ENCODE measurements at places on chromosomes 2 and 18. TPM values are rescaled to one million over a fixed set of nuclear protein-coding genes. Genes with fewer than 3 reads are reported as not detected.

IFIH1 gene
- not detected for total RNA-seq

DNA sequence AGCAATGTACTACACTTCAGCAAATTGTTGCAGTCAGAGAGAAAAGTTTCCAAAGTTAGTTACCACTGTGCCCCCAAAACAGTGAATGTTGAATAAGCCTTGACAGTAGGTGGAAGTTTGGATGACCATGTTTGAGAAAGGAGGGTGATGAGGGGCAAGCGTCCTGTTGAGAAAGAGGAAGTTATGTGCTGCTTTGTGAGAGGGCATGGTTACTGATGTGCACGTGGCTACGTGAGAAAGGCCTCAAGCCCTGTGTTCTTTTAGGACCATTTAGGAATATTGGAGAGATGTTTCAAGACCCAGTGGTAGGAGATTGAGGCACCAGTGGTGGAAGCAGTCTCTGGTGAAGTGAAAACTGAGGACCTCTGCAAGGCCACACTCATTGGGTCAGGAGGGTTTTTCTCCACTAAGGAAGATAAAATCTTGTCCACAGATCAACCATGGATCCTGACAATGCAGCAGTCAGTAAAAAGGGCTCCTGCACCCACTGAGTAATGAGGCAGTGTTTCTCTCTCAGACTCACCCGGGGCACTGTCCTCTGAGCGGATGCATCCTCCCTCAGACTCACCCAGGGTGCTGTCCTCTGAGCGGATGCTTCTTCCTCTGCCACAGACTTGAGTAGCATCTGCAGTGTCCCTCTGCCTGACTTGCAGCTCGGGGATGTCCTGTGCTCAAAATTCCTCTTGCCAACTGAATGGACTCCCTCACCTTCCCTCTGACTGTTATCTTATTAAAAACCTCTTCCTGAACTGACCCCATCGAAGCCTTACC is 34.7 kb upstream of the ACTR3 start:
- no peak for DNase-seq
- no peaks in the 10 kb centered on the region for H3K4me1 ChIP-seq
- no peaks in the 10 kb centered on the region for H3K27me3 ChIP-seq
- no peaks in the 10 kb centered on the region for H3K36me3 ChIP-seq
- no peak overlapping the region for H3K4me3 ChIP-seq

GRCh38 chr2:37629529-37629928 is 41.9 kb downstream of the CDC42EP3 start:
- peaks cover 74% of the 10 kb centered on the region for H3K4me1 ChIP-seq
- DNase-seq, result no peak
- H3K36me3 ChIP-seq, result no peaks in the 10 kb centered on the region
- H3K27ac ChIP-seq, result peak overlapping the region; percentile 3
- H3K27me3 ChIP-seq, result no peaks in the 10 kb centered on the region
- no peak overlapping the region for H3K4me3 ChIP-seq

GRCh38 chr2:225033440-225034318 is 8.6 kb downstream of the DOCK10 start:
- DNase-seq, result no peak
- H3K4me1 ChIP-seq, result no peaks in the 10 kb centered on the region
- H3K27me3 ChIP-seq, result no peaks in the 10 kb centered on the region

DNA sequence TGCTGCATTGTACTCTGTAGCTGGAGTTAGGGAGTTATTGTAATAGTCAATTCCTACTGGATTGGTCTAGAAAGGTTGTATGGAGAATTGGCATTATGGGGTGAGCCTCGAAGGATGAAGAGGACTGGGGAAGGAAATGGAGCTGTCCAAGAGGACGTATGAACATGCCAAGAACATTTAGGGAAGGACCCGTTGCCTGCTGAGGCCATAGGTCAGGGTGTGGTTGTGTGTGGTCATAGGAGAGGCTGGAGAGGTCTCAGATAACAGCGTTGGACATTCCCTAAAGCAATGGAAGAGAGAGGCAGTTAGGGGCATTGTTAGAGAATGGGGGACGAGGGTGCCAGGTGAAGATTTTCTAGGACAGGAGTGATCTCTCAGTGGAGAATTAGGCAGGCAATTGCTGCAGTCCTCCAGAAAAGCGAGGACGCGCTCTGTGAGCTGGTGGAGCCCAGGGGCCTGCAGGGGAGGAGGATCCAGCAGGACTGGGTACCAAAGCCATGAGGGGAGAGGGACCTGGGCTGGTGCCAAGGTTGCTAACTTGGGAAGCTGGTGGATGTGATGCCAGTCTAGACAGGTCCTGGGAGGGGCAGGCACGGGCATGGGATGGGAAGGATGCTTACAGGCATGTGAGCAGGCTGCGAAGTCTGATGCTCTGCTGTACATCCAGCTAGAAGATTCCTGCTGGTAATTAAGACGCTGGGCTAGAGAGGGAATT is 9.4 kb upstream of the PSD4 start:
- H3K4me1 ChIP-seq, result no peaks in the 10 kb centered on the region
- no peak for DNase-seq
- 0 out of 2 replicates have a peak, but pooled peaks cover 5% of the 10 kb centered on the region for H3K27me3 ChIP-seq

GRCh38 chr18:36830158-36830495 is 1.2 kb downstream of the KIAA1328 start:
- no peak overlapping the region for H3K27ac ChIP-seq
- H3K4me3 ChIP-seq, result peak overlapping the region; percentile 75
- no peaks in the 10 kb centered on the region for H3K36me3 ChIP-seq
- H3K27me3 ChIP-seq, result no peaks in the 10 kb centered on the region
- no peaks in the 10 kb centered on the region for H3K4me1 ChIP-seq

DNA sequence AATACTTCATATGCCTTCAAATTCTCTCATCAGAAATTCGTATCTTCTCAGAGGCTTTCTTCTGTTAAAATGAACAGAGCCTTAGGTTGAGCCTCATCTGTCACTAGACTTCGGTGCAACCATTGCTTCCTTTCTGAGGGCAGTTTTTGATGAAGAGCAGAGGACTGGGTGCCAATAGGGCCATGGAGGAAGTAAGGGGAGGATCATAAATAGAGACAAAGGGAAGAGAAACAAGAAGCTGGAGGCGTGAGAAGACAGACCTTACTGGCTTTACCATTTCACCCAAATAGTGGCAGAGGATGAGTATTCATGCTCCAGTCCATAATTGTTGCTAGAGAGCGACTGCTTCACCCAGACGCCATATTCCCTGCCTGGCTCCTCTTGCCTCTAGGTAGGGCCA is 215.6 kb upstream of the PKDCC start:
- no peaks in the 10 kb centered on the region for H3K4me1 ChIP-seq
- no peak overlapping the region for H3K4me3 ChIP-seq
- H3K27ac ChIP-seq, result no peak overlapping the region

DNA sequence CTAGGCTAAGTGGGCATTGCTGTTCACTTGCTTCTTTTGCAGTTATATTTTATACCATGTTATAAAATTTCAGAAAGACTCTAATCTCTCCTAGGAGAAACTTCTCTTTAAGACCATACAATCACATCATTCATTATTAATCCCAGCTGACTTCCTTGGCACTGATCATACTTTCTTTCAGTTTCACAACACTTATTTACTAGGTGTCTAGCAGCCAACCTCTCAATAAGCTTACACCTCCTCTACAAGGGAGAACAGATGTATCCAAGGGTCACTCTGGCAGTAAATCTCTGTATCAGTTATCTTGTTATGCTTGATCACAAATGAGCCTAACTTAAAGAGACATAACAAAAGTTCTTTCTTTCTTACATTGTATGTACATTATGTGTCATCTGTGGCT is 69.8 kb upstream of the EPB41L5 start:
- no peak overlapping the region for H3K4me3 ChIP-seq
- H3K27ac ChIP-seq, result no peak overlapping the region
- peaks cover 6% of the 10 kb centered on the region for H3K36me3 ChIP-seq
- H3K27me3 ChIP-seq, result no peaks in the 10 kb centered on the region
- H3K4me1 ChIP-seq, result no peaks in the 10 kb centered on the region
- DNase-seq, result no peak

PLB1 gene
- total RNA-seq, result 0.61 TPM

- H3K4me1 ChIP-seq, result 0 out of 2 replicates have a peak, but pooled peaks cover 2% of the 10 kb centered on the region
- DNase-seq, result no peak
- H3K36me3 ChIP-seq, result no peaks in the 10 kb centered on the region
Measured at GRCh38 chr2:123015186-123015585, 1009.9 kb upstream of the CNTNAP5 start.

- DNase-seq, result no peak
- H3K4me3 ChIP-seq, result no peak overlapping the region
- H3K27me3 ChIP-seq, result no peaks in the 10 kb centered on the region
- H3K36me3 ChIP-seq, result peaks cover 24% of the 10 kb centered on the region
- no peaks in the 10 kb centered on the region for H3K4me1 ChIP-seq
- H3K27ac ChIP-seq, result no peak overlapping the region
Measured at GRCh38 chr2:28951910-28952835, 28.9 kb upstream of the TOGARAM2 start.

DNA sequence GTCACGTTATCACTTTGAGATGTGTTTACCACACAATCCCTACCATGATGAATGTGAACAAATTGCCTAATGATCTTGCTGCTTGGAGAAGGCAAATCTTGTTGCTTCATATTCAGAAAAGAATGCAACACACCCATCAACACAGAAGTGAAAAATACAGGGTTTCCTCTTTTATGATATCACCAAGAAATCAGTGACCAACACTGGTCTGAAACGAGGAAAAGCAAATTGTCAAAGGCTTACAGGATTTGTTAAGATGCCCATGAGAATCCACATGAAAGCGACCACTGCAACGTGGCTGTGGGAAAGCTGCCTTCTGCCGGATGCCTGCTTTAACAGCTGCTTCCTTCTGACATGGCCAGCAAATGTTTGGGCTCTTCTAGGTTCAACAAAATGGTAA is 397.6 kb upstream of the LRATD1 start:
- H3K4me3 ChIP-seq, result no peak overlapping the region
- no peaks in the 10 kb centered on the region for H3K27me3 ChIP-seq
- H3K36me3 ChIP-seq, result no peaks in the 10 kb centered on the region
- peak; percentile 71 for DNase-seq
- H3K4me1 ChIP-seq, result peaks cover 8% of the 10 kb centered on the region
- no peak overlapping the region for H3K27ac ChIP-seq

OTX1 gene
- total RNA-seq, result 4.3 TPM

- H3K4me1 ChIP-seq, result no peaks in the 10 kb centered on the region
- H3K27ac ChIP-seq, result no peak overlapping the region
- H3K27me3 ChIP-seq, result no peaks in the 10 kb centered on the region
Measured at GRCh38 chr18:54035927-54036326, 188.5 kb downstream of the MBD2 start.

C1QL2 gene
- not detected for total RNA-seq

DNA sequence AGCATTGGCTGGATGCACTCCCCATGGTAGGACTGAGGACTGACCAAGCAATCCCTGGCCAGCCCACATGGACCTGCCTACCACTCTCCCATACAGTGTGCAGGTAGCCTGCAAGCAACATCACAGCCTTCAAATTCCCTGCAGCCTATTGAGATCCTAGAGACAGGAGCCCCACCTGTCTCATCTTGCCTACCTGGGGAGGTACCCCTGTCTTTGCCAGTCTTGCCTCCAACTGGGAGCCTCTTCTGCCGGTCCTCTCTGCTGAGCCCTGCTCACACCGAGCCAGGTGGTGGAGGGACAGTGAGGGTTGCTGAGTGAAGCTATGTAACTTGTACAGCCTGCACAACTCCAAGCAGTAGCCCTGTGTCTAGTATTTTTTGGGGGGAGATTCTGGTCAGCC is 29.9 kb downstream of the TTC32 start:
- H3K27ac ChIP-seq, result no peak overlapping the region
- no peaks in the 10 kb centered on the region for H3K4me1 ChIP-seq
- H3K4me3 ChIP-seq, result no peak overlapping the region
- no peaks in the 10 kb centered on the region for H3K36me3 ChIP-seq

DNA sequence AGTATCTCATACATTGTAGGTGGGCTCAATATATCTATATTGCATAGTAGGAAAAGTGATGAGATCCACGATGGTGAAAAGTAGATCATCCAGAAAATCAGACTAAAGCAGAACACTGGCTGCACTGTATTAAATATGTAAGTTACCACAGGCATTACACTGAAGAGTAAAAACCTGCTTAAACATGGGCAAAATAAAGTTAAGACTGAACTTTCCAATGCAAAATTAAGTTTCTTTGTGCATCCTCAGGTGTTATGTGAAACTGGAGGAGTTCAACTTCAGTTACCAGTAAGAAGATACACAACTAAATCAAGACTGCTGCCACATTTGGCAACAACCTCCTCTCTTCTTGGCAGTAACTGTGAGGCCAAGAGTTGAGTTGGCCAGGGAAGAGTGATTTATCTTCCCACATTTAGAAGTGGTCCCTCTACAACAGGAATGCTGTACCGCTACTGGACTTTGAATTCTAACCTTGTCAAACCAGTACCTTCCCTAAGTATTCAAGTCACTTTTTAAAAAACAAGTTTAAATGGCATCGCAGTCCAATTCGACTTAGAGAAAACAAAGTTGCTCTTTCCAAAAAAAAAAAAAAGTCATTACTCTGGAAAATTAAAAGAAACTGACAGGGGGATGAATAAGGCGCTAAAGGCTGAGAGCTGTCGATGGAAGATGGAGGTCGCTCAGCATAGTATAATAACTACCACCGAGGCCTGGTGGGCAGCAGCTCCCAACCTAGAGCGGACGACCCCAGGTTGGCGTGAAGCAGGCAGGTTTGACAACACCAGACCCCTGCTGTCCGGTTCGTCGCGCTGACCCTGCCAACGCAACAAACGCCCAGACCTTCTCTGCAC is 1.1 kb downstream of the MAP4K3 start:
- H3K4me1 ChIP-seq, result peaks cover 8% of the 10 kb centered on the region
- no peaks in the 10 kb centered on the region for H3K36me3 ChIP-seq
- peak; percentile 36 for DNase-seq
- peak overlapping the region; percentile 82 for H3K27ac ChIP-seq
- peak overlapping the region; percentile 90 for H3K4me3 ChIP-seq
- H3K27me3 ChIP-seq, result no peaks in the 10 kb centered on the region

PTPN4 gene
- 33.6 TPM for total RNA-seq

TMSB10 gene
- total RNA-seq, result 2,398 TPM

GRCh38 chr2:100180503-100180902 is 38.1 kb upstream of the AFF3 start:
- no peaks in the 10 kb centered on the region for H3K27me3 ChIP-seq
- no peaks in the 10 kb centered on the region for H3K4me1 ChIP-seq
- DNase-seq, result no peak
- no peak overlapping the region for H3K4me3 ChIP-seq

GRCh38 chr2:41927581-41928264 is 120.1 kb upstream of the PKDCC start:
- no peaks in the 10 kb centered on the region for H3K36me3 ChIP-seq
- no peaks in the 10 kb centered on the region for H3K27me3 ChIP-seq
- H3K27ac ChIP-seq, result peak overlapping the region; percentile 53

MOB1A gene
- total RNA-seq, result 175 TPM

GRCh38 chr2:28343971-28344715 is 48.5 kb upstream of the FOSL2 start:
- H3K4me3 ChIP-seq, result no peak overlapping the region
- H3K4me1 ChIP-seq, result peaks cover 37% of the 10 kb centered on the region
- H3K27me3 ChIP-seq, result no peaks in the 10 kb centered on the region
- no peak for DNase-seq
- H3K27ac ChIP-seq, result peak overlapping the region; percentile 68

SPRED2 gene
- 22.3 TPM for total RNA-seq

- H3K36me3 ChIP-seq, result no peaks in the 10 kb centered on the region
- H3K4me3 ChIP-seq, result no peak overlapping the region
- 0 out of 2 replicates have a peak, but pooled peaks cover 11% of the 10 kb centered on the region for H3K4me1 ChIP-seq
- H3K27ac ChIP-seq, result no peak overlapping the region
- no peaks in the 10 kb centered on the region for H3K27me3 ChIP-seq
- no peak for DNase-seq
Measured at GRCh38 chr18:57791192-57791591, 11.9 kb downstream of the ATP8B1 start.

GRCh38 chr2:201880579-201880978 is 74.2 kb downstream of the CDK15 start:
- no peaks in the 10 kb centered on the region for H3K36me3 ChIP-seq
- peaks cover 3% of the 10 kb centered on the region for H3K27me3 ChIP-seq
- DNase-seq, result peak; percentile 6
- H3K4me3 ChIP-seq, result no peak overlapping the region
- H3K27ac ChIP-seq, result no peak overlapping the region
- 0 out of 2 replicates have a peak, but pooled peaks cover 3% of the 10 kb centered on the region for H3K4me1 ChIP-seq

- H3K4me1 ChIP-seq, result no peaks in the 10 kb centered on the region
- no peaks in the 10 kb centered on the region for H3K27me3 ChIP-seq
- H3K27ac ChIP-seq, result no peak overlapping the region
- no peak overlapping the region for H3K4me3 ChIP-seq
- no peaks in the 10 kb centered on the region for H3K36me3 ChIP-seq
Measured at GRCh38 chr2:32248299-32248698, 16.4 kb downstream of the NLRC4 start.

All from SJCRH30 (cell line).